ENCODE measurements at places on chromosomes 3 and 15.

DNA sequence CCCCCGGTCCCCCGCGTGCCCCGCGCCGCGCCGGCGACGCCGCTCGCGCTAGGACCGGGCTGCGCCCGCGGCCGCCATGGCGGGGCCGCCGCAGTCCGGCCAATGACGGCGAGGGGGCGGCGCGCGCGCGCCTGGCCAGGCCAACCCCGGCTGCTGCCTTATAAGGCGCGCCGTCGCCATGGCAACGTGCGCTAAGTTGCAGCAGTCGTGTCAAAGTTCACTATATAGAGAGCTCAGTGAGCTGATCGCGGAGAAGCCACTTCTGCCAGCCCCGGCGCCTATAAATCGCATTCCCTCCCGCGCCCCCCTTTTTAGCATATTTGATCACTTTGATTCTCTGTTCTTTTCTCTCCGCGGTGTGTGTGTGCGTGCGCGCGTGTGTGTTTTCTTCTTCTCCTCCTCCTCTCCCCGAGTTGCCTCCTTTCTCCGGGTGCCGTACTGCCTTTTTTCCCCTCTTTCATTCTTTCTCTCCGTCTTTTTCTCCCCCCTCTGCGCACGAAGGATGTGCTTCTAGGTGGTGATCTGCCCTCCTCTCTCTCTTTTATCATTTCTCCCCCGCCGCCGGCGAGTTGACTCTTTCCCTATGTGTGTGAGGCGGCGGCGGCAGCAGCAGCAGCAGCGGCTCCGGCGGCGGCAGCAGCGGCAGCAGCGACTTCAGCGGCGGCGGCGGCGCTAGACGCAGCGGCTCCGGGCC lies at the start of gene NR2F2:
TSS of gene NR2F2 (plus strand) at position 251 of the 694 bp plus-strand sequence. CDS start 1,406 bp downstream, outside the sequence.
- DNase-seq, result peak; percentile 100

DNA sequence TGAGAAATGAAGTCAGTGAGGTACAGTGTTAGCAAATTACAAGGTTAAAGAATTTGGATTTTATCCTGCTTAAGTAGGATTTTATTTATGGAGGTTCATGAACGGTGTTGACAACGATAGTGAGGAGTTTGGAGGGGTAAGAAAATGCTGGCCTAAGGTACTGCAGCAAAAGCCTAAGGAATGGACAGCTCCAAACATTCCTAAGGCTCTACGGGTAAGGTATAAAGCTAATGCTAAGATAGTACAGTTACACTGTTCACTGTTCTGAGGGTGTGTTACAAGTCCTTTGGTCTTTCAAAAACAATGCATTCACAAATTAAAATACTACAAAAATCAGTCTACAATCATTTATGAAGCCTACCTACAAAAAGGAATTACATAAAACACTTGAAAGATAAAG lies 7.3 kb downstream of the MTMR10 start:
- no peak for DNase-seq

DNA sequence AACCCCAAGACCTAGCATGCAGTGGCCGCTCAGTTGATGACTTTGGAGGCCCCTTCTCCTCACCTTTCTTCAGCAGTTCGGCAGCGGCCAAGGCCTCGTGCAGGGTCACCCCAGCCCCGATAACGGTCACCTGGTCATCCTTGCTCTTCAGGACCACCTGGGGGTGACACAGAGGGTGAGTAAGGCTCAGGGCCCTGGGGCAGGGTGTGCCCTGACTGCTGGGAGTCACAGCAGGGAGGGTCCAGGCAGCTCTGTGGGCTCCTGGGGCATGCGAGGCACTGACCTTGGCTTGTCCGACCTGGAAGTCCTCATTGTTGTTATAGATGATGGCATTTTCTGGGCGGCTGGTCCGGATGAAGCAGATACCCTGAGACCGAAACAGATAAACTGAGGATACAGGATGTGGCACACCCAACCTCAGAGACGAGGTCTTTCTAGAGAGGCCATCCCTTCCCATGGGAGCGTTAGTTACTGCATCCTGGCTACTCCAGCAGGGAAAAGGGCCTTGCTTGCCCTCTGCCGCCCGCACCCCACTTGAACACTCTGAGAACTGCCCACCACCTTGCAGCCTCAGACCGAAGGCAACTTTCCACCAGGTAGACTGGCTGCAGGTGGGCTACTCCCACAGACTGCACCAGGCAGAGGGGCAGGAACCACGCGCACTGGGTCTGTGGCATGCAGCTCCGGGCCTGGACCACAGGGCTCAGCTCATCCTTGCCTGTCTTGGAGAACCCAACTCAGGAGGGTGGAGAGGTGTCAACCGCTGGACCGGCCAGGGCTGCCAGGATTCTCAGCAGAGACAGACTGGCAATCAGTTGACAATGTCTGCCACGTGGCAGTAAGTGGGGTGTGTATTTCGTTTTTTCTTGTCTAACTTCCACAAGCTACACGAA lies 27.6 kb downstream of the TKT start:
- DNase-seq, result no peak

GRCh38 chr3:4731543-4732111 lies 238.5 kb downstream of the ITPR1 start:
- DNase-seq, result no peak

All from right cardiac atrium (tissue), 5 donors.